ENCODE measurements at places on chromosomes 5 and 9.

DNA sequence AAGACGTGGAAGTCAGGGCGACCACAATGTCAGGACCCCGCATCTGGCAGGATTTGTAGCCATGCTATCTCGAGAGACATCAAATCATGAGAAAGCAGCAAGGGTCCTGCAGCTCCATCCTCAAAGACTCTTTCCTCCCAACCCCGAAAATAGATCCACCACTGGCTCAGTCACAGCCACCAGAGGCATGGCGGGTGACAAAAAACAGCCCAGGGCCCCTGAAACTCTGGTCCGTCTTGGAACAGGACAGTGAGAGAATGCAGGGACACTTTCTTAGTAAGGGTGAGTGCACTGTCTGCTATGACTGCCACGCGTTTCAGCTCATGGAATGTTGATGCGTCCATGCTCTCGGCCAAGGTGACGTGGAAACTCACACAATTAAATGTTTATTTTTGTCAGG is 220.9 kb downstream of the IRX2 start:
- no peak for DNase-seq

GRCh38 chr5:157502143-157502647 is 42.2 kb downstream of the NIPAL4 start:
- DNase-seq, result no peak

DNA sequence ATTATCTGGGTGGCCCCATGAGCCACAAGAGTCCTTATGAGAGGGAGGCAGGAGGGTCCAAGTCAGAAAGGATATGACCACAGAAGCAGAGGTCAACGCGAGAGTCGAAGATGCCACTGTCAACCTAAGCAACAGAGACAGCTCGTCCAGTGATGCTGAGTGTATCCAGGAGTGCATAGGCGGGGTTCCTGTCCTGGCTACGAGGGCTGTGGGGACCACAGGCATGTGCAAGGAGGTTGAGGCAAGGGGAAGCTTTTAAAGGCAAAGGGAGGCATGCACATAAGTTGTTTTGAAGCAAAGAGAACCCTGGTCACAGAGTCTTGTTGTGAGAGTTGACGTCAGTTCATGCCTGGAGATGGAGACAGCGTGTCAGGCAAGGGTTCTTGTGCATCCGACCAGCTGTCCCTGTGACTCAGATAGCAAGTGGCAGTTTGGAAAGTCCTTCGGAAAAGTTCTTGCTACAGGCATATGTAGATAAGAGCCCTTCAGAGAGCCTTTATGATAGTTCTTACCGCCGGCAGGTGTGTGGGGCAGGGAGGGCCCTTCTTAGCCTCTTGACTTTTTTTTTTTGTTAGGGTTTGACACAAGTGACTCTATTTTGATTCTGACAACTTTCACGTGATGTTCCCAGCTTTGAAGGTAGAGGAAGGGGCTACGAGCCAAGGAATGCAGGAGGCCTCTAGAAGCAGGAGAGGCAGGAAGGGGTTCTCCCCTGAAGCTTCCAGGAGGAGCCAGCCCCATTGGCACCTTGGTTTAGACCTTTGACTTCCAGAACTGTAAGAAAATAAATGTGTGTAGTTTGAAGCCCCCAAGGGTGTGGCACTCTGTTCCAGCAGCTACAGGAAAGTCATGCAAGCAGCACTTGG is 66.0 kb upstream of the FCN1 start:
- DNase-seq, result no peak

- DNase-seq, result no peak
Observed at GRCh38 chr5:51384281-51384840, 1.1 kb downstream of the ISL1 start.

DNA sequence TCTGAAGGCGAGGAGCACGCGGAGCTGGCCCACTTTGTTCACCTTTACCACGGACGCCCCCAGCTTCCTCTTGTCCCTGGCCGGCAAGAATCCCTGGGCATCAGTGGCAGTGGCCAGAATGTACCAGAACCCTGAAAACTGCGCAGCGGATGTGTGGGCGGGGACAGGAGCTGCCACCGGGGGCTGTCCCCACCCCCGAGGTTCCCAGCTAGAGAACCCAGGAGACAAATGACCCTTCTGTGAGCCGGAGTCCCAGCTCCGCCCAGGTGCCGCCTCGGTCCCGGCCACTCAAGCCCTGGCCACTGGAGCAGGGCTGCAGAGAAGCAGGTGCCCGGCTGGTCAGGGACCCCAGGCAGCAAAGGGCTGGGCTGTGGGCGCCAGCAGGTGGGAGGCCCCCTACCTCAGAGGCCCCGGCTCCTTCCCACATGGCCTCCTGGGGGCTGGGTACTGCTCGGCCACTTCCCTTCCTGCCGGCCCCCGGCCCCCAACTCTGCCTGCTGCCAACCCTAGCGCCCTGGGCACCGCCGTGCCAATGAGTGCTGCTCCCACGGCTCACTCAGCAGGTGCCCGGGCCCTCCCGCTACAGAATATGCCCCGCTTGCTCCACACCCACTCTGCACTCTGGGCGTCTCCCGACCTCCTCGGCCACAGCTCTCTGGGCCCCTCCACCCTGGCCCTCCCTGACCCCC is 713 bp downstream of the LCN10 start:
- no peak for DNase-seq

GRCh38 chr9:132066057-132066456 is 13.6 kb downstream of the MED27 start:
- DNase-seq, result no peak

DNA sequence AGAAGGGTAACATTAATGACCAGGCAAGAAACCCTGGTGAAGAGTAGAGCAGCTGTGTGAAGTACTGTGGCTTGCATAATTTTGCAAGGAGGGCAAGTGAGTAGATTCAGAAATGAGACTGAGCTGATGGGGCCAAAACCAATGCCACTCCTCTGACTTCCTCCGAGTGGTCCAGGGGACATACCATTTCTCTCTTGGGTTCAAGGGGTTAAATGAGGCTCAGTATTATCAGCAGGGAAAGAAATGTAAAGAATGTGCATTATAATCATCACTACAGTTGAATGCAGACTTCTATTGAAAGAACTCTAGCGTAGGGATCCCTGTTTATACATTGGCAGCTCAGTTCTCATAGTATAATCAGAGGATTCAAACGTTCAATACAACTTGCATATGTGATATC is 9.9 kb downstream of the POLR3G start:
- no peak for DNase-seq
